ENCODE measurements at places on chromosomes 6 and 20. TPM values are rescaled to one million over a fixed set of nuclear protein-coding genes. Genes with fewer than 3 reads are reported as not detected.

The PPT2 gene
- 14.7 TPM for total RNA-seq

The SLC35F1 gene
- under 0.01 TPM for total RNA-seq

The OPRM1 gene
- total RNA-seq = not detected

The GNAS-AS1 gene
- total RNA-seq = 1.3 TPM

The AKAP12 gene
- 204 TPM for total RNA-seq

The HECA gene
- 26.6 TPM for total RNA-seq

The CSE1L gene
- 119 TPM for total RNA-seq

The OR12D3 gene
- not detected for total RNA-seq

The DEK gene
- total RNA-seq = 64.7 TPM

The SUPT3H gene
- 15.1 TPM for total RNA-seq

The APOM gene
- total RNA-seq = 1.3 TPM

The KCNK16 gene
- not detected for total RNA-seq

The HDGFL1 gene
- not detected for total RNA-seq

The CPXM1 gene
- total RNA-seq = 0.83 TPM

The NHSL1 gene
- total RNA-seq = 26.3 TPM

The CCDC170 gene
- total RNA-seq = 0.44 TPM

The CGA gene
- total RNA-seq = not detected

The CDS2 gene
- 39.4 TPM for total RNA-seq

The DOK5 gene
- total RNA-seq = 27.5 TPM

The CLDN20 gene
- total RNA-seq = not detected

The DLL1 gene
- 0.15 TPM for total RNA-seq

The FANCE gene
- 7.6 TPM for total RNA-seq

The MOCS3 gene
- total RNA-seq = 13.6 TPM

Measured in smooth muscle cell of trachea (primary cell).